Bronchial epithelial cell (primary cell): ENCODE measurements at places on chromosomes 5 and 9.
A peak's percentile ranks its signal among the peaks of the same experiment; 100 is the strongest.

GRCh38 chr5:143312822-143313221, 90.7 kb downstream of the NR3C1 start:
- peak; percentile 84 for DNase-seq

DNA sequence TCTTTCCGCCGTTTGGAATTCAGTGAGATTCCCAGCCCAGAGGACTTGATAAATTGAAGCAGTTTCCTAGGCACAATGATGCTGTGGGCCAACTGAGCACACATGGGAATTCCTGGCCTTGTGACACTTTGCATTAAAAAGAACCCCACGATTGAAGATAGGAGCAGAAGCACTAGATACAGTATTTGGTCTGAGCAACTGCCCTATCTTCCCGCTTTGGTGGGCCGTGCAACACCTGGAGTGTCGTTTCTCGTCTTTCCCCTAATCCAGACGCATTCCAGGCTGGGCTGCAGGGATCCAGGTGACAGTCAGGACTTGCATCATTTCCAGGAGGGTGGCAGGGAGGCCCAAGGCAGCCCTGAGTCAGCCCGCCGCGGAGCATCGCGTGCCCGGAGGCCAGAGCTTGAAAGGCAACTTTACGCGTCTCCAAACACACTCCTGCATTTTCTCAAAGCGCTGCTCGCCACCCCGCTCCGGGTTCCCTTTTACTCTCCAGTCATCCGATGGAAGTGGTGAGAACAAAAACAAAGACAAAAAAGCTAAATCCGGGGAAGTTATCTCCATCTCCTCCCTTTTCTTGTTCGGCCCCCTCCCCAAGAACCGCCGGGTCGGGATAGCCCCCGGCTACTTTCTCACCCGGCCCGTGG, 753 bp upstream of the STC2 start:
- DNase-seq = peak; percentile 69

GRCh38 chr5:40436535-40437237, 243.0 kb upstream of the PTGER4 start:
- DNase-seq = no peak

- no peak for DNase-seq
These were observed 23.7 kb downstream of the P4HA2 start for GRCh38 chr5:132203916-132204315.

DNA sequence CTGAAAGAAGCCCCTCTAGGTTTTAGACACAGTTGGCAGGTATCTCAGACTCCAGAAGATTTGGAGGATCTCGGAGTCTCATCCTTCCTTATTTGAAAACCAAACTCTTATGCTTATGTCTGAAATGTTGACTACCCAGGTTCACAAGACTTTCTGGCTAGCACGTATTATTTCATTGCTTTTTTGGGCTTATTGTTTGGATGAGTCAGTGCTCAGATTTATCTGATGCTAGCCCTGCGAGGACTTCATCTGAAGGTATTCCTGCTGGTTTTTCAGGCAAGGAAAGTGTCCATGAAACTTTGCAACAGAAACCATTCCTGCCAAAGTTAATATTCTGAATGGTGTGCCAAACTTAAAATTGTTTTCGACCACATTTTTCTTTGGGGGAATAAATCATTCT, 8.5 kb downstream of the OSTF1 start:
- DNase-seq = no peak

- DNase-seq = peak; percentile 92
These were observed 204.9 kb downstream of the ELAVL2 start for GRCh38 chr9:23621188-23621587.

GRCh38 chr5:174324680-174325079, 279.2 kb downstream of the NSG2 start:
- DNase-seq = peak; percentile 7

GRCh38 chr5:15243301-15244020, 256.5 kb upstream of the FBXL7 start:
- no peak for DNase-seq

GRCh38 chr9:121651295-121652020, at the start of gene DAB2IP:
Gene DAB2IP (plus strand): TSS chr9:121651634. CDS start chr9:121651776, 142 bp downstream.
- no peak for DNase-seq

- DNase-seq = no peak
These were observed 189.0 kb downstream of the PALM2AKAP2 start for GRCh38 chr9:109969011-109969410.

GRCh38 chr5:151469386-151469785, 22.0 kb downstream of the SLC36A1 start:
- DNase-seq = no peak

DNA sequence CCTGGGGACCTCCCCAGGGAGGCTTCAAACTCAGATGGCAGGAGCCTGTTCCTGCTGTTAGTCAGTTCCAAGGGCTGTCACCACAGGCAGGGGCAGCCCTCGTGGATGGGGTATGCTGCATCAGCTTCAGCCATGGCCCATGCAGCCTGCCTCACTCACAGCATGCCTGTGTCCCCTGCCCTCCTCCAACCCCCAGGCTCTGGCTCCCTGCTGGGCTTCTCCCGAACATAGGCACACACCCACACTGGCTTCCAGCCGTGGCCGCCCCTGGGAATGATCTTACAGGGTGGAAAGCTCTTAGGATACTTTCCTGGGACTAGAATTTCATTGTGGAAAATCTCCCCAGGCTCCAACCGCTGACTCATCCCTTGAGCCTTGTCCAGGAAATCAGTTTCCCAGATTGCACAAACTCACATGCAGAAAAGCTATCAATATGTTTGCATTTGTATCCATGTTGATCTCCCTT, 163.8 kb downstream of the SEC61B start:
- peak; percentile 63 for DNase-seq

DNA sequence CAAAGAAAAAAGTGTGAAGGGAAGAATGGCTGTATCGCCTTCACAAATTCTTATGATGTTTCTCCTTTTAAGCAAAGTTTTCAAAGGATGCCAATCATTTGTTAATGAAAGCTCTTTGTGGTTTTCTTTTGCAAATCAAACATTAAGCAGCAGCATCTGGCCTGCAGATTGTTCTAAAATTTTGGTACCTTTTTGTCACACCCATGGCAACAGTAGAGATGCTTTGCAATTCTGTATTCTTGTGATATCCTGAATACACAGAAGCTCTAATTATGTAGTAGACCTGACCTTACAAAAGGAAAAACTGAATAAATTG, 79.8 kb downstream of the CDO1 start:
- no peak for DNase-seq

- no peak for DNase-seq
These were observed 199.7 kb downstream of the GLIS3 start for GRCh38 chr9:4099976-4100735.

- no peak for DNase-seq
These were observed 18.3 kb downstream of the BTNL9 start for GRCh38 chr5:181058321-181058720.

- no peak for DNase-seq
These were observed 397.1 kb downstream of the TLE1 start for GRCh38 chr9:81292056-81292805.

- DNase-seq = no peak
These were observed 121.6 kb upstream of the ERCC6L2 start for GRCh38 chr9:95753762-95754465.

DNA sequence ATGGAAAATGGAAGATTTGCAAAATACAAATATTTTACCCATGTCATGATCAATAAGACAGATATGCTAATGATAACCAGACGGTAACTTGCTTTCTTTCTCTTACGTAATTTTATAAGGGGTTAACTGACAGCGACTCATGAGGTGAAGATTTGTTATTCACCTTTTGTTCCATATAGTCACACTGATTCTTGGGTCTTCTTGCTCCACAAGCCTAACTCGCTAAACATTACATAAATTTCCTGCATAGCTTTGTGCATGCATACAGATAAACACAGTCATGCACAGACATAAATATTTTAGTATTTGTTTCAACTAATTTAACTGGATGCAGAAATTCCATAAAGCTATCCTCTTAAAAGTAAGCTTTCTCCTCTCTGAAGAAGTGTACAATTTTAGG, 225.9 kb downstream of the VPS13A start:
- DNase-seq = no peak

DNA sequence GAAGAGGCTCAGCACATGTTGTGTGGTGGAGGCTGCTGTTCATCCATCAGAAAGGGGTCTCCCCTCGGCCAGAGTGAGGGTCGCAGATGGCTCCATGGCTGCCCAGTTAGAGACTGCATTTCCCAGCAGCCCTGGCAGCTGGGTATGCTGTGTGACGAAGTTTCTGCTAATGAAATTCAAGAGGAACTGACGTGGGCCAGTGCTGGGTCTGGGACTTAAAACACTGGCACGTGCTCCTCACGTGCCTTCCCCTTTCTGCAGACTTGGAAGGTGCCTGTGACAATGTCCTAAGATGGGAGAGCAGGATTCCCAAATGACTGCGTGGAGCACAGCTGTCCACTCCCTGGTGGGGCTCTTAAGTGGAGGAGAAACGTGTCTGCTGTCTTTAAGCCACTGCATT, 114.5 kb upstream of the RAPGEF1 start:
- no peak for DNase-seq

- DNase-seq = no peak
These were observed 35.3 kb upstream of the POMT1 start for GRCh38 chr9:131467214-131467935.

- DNase-seq = no peak
These were observed 174.6 kb upstream of the ZNF608 start for GRCh38 chr5:124920909-124921666.

GRCh38 chr5:6449465-6450158, 953 bp downstream of the UBE2QL1 start:
- DNase-seq = no peak

- DNase-seq = no peak
These were observed 844 bp upstream of the MCCC2 start for GRCh38 chr5:71586052-71586940.

GRCh38 chr9:81083067-81083466, 606.3 kb downstream of the TLE1 start:
- no peak for DNase-seq

GRCh38 chr9:124349675-124350493, 65.4 kb downstream of the PSMB7 start:
- no peak for DNase-seq

DNA sequence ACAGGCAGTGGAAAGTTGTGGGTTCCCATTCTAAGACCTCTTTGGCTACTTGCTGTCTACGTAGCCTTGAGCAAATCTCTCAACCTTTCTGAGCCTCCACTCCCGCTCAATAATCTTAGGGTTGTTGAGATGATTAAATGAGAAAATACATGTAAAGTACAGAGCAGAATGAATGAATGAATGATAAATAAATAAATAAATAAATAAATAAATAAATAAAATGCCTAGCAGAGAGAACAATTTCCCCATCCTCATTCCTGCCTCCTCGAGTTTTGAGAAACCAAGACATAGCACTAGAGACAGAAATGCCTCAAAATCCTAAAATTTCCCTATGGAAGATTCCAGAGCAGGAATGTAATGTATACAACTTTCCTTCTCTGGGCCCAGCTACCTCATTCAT, 128.3 kb upstream of the RAD23B start:
- no peak for DNase-seq

- DNase-seq = no peak
These were observed 169.8 kb downstream of the MAN2A1 start for GRCh38 chr5:109859537-109859936.

DNA sequence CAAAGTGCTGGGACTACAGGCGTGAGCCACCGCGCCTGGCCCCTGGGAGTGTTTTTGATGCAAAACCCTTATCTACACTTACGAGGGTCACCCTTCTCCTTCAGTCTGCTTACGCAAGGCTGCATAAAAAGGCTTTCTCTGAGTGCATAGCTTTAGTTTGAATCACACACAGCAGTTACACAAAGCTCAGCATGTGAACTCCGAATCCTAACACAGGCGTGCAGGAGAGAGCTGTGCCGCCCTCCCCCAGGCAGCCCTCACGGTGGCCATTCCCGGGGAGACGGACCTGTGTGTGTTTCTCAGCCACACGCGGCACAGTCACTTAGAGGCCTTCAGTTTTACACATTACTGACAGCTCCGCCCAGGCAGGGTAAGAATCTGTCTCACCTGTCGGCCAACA, 26.7 kb downstream of the EXD3 start:
- peak; percentile 21 for DNase-seq

- peak; percentile 96 for DNase-seq
These were observed 28.4 kb downstream of the RUSC2 start for GRCh38 chr9:35518225-35518821.

- no peak for DNase-seq
These were observed 161.2 kb downstream of the RGS3 start for GRCh38 chr9:113624721-113625120.

DNA sequence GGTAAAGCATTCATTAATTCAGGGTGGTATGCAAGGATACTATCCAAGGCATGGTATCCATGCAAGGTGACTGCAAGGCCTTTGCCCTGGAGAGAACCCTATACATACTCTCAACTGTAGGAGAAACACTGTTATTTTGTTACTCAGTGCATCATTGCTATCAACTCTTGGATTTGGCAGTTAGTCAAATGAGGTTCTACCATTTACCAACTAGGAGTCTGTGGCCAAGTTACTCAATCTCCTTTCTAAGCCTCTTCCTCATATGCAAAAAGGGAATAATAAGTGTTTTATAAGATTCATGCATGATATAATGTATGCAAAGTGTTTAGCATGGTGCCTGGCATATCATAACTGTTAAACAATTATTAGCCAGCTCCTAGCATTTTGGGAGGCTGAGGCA, 4.0 kb downstream of the PCDHGC3 start:
- no peak for DNase-seq

- DNase-seq = no peak
These were observed 742.7 kb downstream of the TLE1 start for GRCh38 chr9:80946496-80947170.

GRCh38 chr9:115118879-115119218, 892 bp upstream of the TNC start:
- peak; percentile 96 for DNase-seq

GRCh38 chr9:73131461-73131860, 20.2 kb upstream of the ANXA1 start:
- peak; percentile 76 for DNase-seq

- DNase-seq = peak; percentile 80
These were observed 4.9 kb upstream of the JAK2 start for GRCh38 chr9:4980086-4980727.

DNA sequence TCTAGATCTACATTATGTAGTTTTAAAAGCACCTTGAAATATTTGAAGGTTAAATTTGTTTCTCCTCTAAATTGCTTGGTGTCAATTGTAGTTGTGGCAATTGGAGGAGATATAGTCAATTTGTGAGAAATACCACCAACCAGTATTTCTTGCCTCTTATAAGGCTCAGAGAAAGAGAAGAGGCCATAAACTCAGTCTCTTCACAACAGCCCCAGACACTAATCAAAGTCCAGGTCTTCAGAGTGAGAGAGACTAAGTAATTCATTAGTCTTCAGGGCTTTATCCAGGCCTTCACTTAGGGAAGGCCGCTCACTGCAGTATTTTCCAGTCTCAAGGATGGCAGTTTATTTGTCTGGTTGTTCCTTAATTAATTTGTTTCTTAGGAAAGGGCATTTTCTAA, 168.0 kb upstream of the RGMB start:
- DNase-seq = no peak
